Stimulated activated memory B cell treated with anti-CD40 and anti-IgM and Interleukin-4, amounts not matched to agents 10 μg/mL and 1 μg/mL and 100 μg/mL, for 72 hours (primary cell): ENCODE measurements at places on chromosomes 11 and 22.
A peak's percentile ranks its signal among the peaks of the same experiment; 100 is the strongest.

GRCh38 chr11:129803533-129803932, 12.1 kb upstream of the TMEM45B start:
- no peak for ATAC-seq

- no peak for ATAC-seq
Observed at GRCh38 chr11:36380296-36381014, 84.4 kb downstream of the PRR5L start.

DNA sequence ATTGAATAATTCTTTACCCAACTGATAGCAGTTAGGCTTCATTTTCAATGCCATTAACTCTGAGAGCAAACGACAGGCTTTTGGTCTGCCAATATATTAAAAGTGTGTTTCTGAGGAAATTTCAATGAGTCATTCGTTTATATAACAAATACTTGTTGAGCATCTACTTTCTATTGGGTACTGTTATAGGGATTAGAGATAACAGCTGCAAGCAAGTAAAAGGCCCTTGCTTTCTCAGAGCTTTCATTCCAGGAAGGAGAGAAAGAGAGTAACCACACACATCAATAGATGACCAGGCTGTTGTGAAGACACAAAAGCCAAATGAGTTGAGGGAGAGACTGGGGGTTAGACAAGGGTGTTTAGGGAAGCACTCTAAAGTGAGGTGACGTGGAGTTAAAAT, 35.7 kb downstream of the CD44 start:
- ATAC-seq: no peak

DNA sequence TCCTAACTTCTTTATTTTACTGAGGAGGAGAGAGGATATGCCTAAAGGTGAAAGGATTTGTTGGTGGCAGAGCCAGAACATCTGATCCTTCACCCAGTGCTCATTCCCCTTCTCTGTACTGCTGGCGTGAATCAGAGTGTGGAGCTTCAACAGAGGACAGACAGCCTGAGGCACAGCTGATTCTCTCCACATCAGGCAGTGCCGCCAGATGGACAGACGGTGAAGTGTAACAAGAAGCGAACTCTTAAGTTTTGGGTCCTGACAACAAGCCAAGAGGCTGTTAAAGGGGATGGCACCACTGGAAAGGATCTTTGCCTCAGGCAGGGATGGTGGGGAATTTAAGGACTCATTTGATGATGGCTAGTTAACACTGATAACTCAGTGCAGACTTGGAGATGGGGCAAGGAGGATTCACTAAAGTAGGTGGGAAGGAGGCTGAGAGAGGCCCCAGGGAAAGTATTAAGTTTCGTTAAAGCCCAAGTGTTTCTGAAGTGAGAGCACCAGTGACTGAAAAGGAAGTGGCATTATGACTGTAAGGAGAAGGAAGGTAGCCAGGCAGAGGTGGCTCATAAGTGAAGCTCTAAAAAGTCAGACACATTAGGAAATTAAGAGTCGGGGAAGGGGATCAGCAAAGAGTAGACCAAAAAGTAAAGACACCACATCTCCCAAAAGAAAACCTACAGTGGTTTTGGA, 81.3 kb downstream of the CLPB start:
- ATAC-seq: peak; percentile 85

DNA sequence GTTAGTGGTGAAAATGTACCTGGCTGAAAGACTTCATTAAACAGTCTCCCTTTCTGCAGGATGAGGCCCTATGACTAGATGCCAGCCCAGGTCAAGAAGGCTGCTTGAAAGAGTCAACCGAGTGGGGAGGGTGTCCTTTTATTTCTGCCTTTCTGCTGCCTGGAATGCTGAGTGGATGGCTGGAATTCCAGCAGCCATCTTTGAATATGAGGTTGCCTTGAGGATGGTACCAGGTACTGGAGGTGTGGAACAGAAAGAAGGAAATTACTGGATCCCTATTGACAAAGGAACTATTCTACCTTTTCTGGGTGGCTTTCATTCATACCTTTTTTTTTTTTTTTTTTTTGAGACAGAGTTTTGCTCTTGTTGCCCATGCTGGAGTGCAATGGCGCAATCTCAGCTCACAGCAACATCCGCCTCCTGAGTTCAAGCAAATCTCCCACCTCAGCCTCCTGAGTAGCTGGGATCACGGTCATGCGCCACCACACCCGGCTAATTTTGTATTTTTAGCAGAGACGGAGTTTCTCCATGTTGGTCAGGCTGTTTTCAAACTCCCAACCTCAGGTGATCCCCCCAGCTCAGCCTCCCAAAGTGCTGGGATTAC, 107.3 kb downstream of the RPS6KA4 start:
- ATAC-seq: no peak
